GM03348 (cell line): ENCODE measurements at places on chromosomes 5 and 9.
A peak's percentile ranks its signal among the peaks of the same experiment; 100 is the strongest.

GRCh38 chr5:31186672-31187267, 6.7 kb upstream of the CDH6 start:
- peak; percentile 57 for DNase-seq

DNA sequence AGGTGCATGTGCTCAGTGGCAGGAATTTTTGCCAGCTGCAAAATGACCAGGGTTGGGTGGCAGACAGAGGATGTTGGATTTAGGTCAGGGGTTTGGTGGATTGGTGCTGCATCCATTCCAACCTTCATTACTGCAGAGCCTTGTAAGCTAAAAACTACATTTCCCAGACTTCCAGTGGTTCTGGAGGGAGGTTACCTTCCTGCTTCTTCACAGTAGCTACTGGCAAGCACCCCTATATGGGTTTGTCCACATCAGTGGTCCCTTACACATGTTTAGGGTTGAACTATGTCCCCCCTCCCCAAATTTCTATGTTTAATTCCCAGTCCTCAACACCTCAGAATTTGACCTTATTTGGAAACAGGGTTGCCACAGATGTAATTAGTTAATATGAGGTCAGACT, 20.7 kb upstream of the IL17B start:
- DNase-seq = no peak

- DNase-seq = peak; percentile 30
Measured at GRCh38 chr5:176180339-176180738, 57.9 kb upstream of the SIMC1 start.

- DNase-seq = no peak
Measured at GRCh38 chr9:70588999-70589398, 174.5 kb upstream of the KLF9 start.

DNA sequence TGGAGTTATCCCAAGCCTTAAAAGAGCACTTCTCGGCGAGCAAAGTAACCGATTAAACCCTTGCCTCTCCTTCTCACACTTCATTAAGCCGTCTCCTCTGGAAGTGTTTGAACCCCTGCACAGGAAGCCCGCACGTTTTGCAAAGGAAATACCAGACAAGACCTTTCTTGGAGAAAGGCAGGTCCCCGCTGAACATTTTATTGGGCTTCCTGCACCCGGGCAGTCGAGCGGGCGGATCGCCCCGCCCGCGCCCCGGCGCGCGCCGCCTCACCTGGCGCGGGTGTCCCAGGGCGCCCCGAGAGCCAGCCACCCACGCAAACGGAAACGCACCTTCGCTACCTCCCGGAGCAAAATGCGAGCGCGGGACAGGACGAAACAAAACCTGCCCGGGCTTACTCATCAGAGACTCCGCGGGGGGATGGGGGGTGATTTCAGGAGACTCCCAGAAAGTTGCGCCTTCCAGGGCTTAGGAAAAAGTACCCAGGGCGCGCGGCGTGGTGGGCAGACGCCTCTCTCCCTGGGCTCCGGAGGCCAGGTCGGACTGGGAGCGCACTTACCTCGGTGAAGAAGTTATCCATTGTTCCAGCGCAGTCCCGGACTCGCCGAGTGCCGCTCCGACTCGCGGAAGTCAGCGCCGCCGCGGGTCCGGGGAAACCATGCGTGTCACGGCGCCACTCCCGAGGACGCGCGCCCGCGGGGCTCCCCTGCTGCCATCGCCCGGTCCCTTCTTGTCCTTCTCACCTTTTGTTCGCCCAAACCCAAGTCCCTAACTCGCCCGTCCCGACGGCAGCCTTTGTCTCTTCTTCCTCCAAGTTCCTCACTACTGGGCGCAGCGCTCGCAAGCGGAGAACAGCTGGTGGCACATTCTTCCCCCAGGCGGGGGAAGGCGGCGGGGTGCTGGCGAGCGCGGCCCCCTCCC, 598 bp downstream of the MYO10 start:
- peak; percentile 41 for DNase-seq

DNA sequence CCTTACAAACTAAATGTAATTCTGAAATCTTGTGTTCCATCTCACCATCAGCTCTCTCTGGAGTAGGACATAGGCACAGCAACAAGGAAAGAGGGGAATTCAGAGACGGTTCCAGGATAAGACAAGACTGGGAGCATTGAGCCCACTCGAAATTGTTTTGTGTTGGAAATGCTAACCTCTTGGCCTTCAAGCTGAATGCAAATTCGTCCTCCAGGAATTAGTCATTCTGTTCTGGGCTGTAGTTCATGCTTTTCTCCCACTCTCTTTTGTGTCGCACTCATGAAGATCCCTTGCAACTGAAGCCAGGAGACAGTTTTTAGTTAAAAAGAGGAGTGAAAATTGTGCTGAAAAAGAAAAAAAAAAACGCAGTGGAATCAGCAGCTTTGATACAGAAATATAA, 121.7 kb upstream of the SEMA6A start:
- no peak for DNase-seq

- peak; percentile 18 for DNase-seq
Measured at GRCh38 chr5:20286512-20286911, 298.5 kb upstream of the CDH18 start.

- peak; percentile 67 for DNase-seq
Measured at GRCh38 chr5:150523472-150524350, 15.8 kb downstream of the NDST1 start.

DNA sequence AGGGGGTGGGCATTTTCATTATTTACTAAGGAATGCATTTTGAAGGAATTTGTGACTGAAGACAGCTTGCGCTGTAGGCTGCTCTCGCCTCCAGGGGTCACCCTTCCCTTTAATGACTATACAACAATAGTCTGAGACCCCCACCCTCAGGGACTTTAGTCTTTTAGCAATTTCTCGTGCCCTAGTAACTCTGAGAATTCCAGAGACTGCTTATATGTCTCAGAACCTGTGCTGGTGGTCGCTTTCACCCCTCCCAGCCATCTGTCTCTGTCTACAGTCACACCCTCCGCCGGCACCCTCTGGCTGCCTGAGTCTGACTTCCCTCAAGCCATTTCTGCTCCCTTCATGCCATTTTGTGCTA, 671.4 kb downstream of the NR2F1-AS1 start:
- no peak for DNase-seq

- DNase-seq = no peak
Measured at GRCh38 chr5:2912741-2913140, 161.3 kb upstream of the IRX2 start.

GRCh38 chr9:8351436-8351835, 551.9 kb upstream of the DMAC1 start:
- no peak for DNase-seq
